ENCODE measurements at places on chromosomes 7 and 10. TPM values are rescaled to one million over a fixed set of nuclear protein-coding genes. Genes with fewer than 3 reads are reported as not detected.

Gene AKR1C4
- total RNA-seq = not detected

Gene TRIM74
- 1.7 TPM for total RNA-seq

Gene MALRD1
- not detected for total RNA-seq

Gene HOXA9
- total RNA-seq = 26.4 TPM

Gene LBX1
- total RNA-seq = not detected

Gene HOXA6
- total RNA-seq = 19.1 TPM

Gene TAC1
- not detected for total RNA-seq

Gene NPFFR1
- total RNA-seq = 2.1 TPM

Gene AGR2
- total RNA-seq = 16.7 TPM

DNA sequence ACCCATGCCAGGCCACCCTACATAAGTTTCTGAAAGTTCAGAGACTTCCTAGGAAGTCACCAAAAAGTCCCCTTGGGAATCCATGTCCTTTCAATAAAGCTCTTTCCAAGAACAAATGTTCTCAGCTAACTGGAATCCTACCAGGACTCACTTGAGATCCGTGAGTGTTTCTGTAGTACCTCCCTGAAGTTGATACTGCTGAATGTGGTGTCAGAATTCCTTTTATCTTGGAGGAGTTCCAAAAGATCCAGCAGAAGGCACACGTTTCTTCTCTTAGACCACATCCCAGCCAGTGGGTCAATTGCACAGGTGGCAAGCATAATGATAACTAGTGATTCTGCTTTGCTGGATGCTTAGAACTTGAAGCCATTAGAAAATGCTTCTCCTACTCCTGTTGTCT lies 689.7 kb upstream of the IGFBP3 start:
- DNase-seq = no peak
- H3K36me3 ChIP-seq = no peaks in the 10 kb centered on the region
- H3K4me3 ChIP-seq = no peak overlapping the region
- H3K27me3 ChIP-seq = no peaks in the 10 kb centered on the region
- H3K4me1 ChIP-seq = no peaks in the 10 kb centered on the region

GRCh38 chr7:5553298-5553877 lies 129.8 kb upstream of the TNRC18 start:
- no peaks in the 10 kb centered on the region for H3K27me3 ChIP-seq
- no peaks in the 10 kb centered on the region for H3K36me3 ChIP-seq
- no peak for DNase-seq
- peak overlapping the region; percentile 17 for H3K27ac ChIP-seq

DNA sequence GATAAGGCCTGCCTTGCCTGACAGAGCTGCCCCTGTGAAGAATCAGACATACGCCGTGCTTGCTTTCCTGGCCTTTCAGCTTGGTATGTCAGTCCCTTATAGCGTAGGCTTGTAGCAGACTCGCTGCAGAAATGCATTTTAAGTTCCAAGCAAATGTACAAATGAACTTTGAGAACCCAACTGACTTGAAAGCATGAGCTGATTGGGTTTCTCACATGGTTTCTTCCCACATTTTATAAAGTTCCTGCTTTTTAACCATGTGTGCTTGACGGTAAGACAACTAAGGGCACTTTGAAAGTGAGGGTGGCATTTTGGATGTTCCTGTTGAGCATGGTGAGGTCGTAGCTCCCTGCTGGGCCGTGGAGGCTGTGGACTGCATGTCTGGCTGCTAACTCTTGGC lies 62.6 kb downstream of the CCNY start:
- no peak for DNase-seq
- H3K4me1 ChIP-seq = no peaks in the 10 kb centered on the region
- peak overlapping the region; percentile 44 for H3K27ac ChIP-seq
- no peak overlapping the region for H3K4me3 ChIP-seq

GRCh38 chr7:71630516-71630915 lies 498.6 kb downstream of the GALNT17 start:
- no peak for DNase-seq
- H3K36me3 ChIP-seq = no peaks in the 10 kb centered on the region
- H3K27me3 ChIP-seq = no peaks in the 10 kb centered on the region
- no peak overlapping the region for H3K4me3 ChIP-seq

DNA sequence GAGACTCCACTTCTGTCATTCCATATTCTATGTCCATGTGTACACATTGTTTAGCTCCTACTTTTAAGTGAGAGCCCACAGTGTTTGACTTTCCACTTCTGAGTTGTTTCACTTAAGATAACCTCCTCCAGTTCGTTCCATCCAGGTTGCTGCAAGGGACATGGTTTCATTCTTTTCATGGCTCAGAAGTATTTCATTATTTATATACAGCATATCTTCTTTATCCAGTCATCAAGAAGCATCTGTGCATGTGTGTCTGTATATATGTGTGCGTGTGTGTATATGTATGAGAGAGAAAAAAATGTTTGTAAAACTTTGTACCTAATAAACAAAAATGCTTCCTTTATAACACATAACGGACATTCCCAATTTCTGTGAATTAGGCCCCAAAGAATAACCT lies 6.2 kb downstream of the SEC61A2 start:
- H3K36me3 ChIP-seq = no peaks in the 10 kb centered on the region
- H3K4me3 ChIP-seq = no peak overlapping the region
- H3K27ac ChIP-seq = no peak overlapping the region
- no peaks in the 10 kb centered on the region for H3K27me3 ChIP-seq

- H3K36me3 ChIP-seq = no peaks in the 10 kb centered on the region
- no peak overlapping the region for H3K27ac ChIP-seq
- DNase-seq = no peak
- H3K4me1 ChIP-seq = no peaks in the 10 kb centered on the region
- H3K4me3 ChIP-seq = no peak overlapping the region
- H3K27me3 ChIP-seq = no peaks in the 10 kb centered on the region
Measured at GRCh38 chr7:134154581-134155130, 27.5 kb downstream of the LRGUK start.

DNA sequence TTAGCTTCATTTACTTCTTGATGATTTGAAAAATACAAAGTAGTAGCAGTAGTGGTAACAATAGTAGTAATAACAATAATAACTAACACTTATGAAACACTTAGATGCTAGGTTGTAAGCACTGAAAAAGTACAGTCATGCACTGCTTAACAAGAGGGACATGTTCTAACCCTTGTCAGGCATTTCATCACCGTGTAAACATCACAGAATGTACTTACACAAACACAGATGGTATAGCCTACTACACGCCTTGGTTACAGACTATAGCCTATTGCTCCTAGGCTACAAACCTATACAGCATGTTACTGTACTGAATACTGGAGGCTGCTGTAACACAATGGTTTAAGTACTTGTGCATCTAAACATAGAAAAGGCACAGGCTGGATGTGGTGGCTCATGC lies 60.6 kb downstream of the PUS7 start:
- no peak for DNase-seq
- H3K27me3 ChIP-seq = no peaks in the 10 kb centered on the region
- no peaks in the 10 kb centered on the region for H3K4me1 ChIP-seq
- H3K36me3 ChIP-seq = no peaks in the 10 kb centered on the region
- no peak overlapping the region for H3K4me3 ChIP-seq
- no peak overlapping the region for H3K27ac ChIP-seq

DNA sequence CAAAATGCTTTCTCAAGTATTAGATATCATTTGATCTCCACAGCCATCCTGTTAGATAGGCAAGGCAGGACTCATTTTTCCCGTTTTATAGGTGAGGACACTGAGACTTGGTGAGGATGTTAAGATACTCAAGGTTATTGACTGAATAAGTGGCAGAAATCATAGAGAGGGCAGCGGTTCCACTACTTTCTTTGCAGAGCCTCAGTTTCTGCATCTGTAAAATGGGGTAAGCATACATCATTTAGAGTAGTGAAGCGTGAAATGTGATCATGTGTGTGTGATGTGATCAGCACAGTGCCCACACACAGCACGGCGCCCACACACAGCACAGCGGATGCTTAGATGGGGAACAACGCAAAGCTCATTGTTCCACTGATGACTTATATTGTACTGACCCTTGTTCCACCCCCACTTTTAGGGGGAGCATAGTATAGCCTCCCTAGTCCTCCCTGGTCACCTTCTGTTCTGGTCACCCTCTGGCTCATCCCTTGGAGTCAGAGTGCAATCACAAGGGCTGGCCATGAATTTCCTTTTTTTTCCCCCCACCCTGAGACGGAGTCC lies 10.5 kb downstream of the UBTD1 start:
- no peak overlapping the region for H3K27ac ChIP-seq
- no peak overlapping the region for H3K4me3 ChIP-seq
- H3K27me3 ChIP-seq = no peaks in the 10 kb centered on the region
- no peak for DNase-seq
- H3K36me3 ChIP-seq = no peaks in the 10 kb centered on the region

- H3K4me1 ChIP-seq = no peaks in the 10 kb centered on the region
- no peak overlapping the region for H3K27ac ChIP-seq
- H3K4me3 ChIP-seq = no peak overlapping the region
- H3K27me3 ChIP-seq = no peaks in the 10 kb centered on the region
Measured at GRCh38 chr10:85849315-85849714, 517.3 kb downstream of the GRID1 start.

GRCh38 chr7:79312022-79312421 lies 141.4 kb downstream of the MAGI2 start:
- no peak overlapping the region for H3K4me3 ChIP-seq
- no peak overlapping the region for H3K27ac ChIP-seq
- DNase-seq = no peak
- H3K4me1 ChIP-seq = no peaks in the 10 kb centered on the region
- no peaks in the 10 kb centered on the region for H3K36me3 ChIP-seq
- H3K27me3 ChIP-seq = no peaks in the 10 kb centered on the region

GRCh38 chr7:37536706-37537105 lies 88.0 kb upstream of the ELMO1 start:
- no peak overlapping the region for H3K27ac ChIP-seq
- DNase-seq = no peak
- H3K36me3 ChIP-seq = no peaks in the 10 kb centered on the region
- H3K4me3 ChIP-seq = no peak overlapping the region
- H3K4me1 ChIP-seq = no peaks in the 10 kb centered on the region
- H3K27me3 ChIP-seq = no peaks in the 10 kb centered on the region

GRCh38 chr10:122198631-122199030 lies 72.5 kb upstream of the BTBD16 start:
- H3K4me3 ChIP-seq = no peak overlapping the region
- no peaks in the 10 kb centered on the region for H3K27me3 ChIP-seq
- no peaks in the 10 kb centered on the region for H3K4me1 ChIP-seq
- DNase-seq = no peak
- no peak overlapping the region for H3K27ac ChIP-seq
- no peaks in the 10 kb centered on the region for H3K36me3 ChIP-seq

- no peaks in the 10 kb centered on the region for H3K36me3 ChIP-seq
- H3K27me3 ChIP-seq = no peaks in the 10 kb centered on the region
- H3K27ac ChIP-seq = no peak overlapping the region
- DNase-seq = no peak
Measured at GRCh38 chr7:43621729-43622448, 39.0 kb downstream of the STK17A start.

GRCh38 chr7:134565643-134566136 lies 16.8 kb downstream of the AKR1B15 start:
- H3K36me3 ChIP-seq = no peaks in the 10 kb centered on the region
- H3K4me3 ChIP-seq = no peak overlapping the region
- DNase-seq = no peak
- no peak overlapping the region for H3K27ac ChIP-seq
- H3K4me1 ChIP-seq = no peaks in the 10 kb centered on the region
- no peaks in the 10 kb centered on the region for H3K27me3 ChIP-seq

DNA sequence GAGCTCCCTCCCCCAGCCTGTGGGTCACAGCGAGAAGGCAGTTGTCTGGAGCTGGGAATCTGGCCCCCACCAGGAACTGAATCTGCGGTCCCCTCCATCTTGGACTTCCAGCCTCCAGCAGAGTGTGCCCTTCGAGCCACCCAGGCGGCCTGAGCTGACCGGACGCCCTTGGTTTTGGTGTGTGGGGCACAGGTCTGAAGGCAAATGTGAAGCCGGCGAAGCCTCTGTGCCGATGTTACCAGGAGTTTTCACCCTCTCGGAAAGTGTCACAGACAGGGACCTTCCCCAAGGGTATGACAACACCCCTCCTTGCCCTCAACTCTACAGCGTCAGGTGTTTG lies 109.1 kb downstream of the DNAJB6 start:
- no peak for DNase-seq
- no peaks in the 10 kb centered on the region for H3K4me1 ChIP-seq
- no peaks in the 10 kb centered on the region for H3K36me3 ChIP-seq
- H3K4me3 ChIP-seq = no peak overlapping the region
- H3K27ac ChIP-seq = no peak overlapping the region

DNA sequence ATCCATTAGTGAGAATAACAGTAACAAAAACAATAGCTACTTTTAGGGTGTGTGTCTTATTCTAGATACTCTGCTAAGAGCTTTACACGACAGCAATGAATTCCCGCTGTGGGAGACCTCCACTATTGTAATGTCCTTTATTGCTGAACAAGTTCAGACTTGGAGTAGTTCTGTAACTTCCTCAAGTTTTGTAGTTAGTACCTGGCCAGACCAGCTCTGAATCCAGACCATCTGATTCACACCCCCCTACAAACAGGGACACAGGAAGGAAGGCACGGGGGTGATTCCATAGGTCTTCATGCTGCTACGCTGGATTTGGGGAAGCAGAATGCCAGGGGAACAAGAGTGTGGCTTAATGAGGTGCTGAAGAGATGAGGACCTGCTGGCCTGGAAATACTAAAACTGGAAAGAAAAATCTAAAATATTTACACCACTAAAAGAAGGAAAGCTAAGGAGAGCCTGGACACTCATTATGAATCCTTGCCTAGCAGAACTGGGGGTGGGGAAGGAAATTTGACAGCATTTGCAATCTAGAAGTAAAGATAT lies 194.6 kb upstream of the TMEM72 start:
- no peak for DNase-seq
- no peak overlapping the region for H3K4me3 ChIP-seq
- no peaks in the 10 kb centered on the region for H3K4me1 ChIP-seq
- no peaks in the 10 kb centered on the region for H3K36me3 ChIP-seq
- H3K27me3 ChIP-seq = no peaks in the 10 kb centered on the region

- DNase-seq = no peak
- no peaks in the 10 kb centered on the region for H3K4me1 ChIP-seq
- H3K27ac ChIP-seq = peak overlapping the region; percentile 39
- H3K27me3 ChIP-seq = no peaks in the 10 kb centered on the region
Measured at GRCh38 chr10:115001506-115002381, 63.7 kb downstream of the TRUB1 start.

DNA sequence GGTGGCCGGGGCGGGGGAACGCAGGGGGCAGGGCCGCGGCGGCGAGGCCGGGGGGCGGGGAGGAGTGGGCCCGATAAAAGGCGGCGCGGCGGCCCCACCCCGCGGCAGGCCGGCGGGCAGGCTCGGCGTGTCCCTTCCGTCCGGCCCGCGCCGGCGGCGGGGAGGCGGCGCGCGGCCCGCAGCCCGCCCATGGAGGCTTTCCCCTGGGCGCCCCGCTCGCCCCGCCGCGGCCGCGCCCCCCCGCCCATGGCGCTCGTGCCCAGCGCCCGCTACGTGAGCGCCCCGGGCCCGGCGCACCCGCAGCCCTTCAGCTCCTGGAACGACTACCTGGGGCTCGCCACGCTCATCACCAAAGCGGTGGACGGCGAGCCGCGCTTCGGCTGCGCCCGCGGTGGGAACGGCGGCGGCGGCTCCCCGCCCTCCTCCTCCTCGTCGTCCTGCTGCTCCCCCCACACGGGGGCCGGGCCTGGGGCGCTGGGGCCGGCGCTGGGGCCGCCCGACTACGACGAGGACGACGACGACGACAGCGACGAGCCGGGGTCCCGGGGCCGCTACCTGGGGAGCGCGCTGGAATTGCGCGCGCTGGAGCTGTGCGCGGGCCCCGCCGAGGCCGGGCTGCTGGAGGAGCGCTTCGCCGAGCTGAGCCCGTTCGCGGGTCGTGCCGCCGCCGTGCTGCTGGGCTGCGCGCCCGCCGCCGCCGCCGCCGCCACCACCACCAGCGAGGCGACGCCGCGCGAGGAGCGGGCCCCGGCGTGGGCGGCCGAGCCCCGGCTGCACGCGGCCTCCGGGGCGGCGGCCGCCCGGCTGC lies at the start of gene NANOS1:
Gene NANOS1 (plus strand): TSS at position 102 of the 808 bp plus-strand sequence. CDS start 88 bp downstream, at position 190.
- peak within 1 kb of the TSS; percentile 61 for H3K4me3 ChIP-seq
- no peaks in the 10 kb centered on the region for H3K4me1 ChIP-seq
- no peaks in the 10 kb centered on the region for H3K27me3 ChIP-seq
- H3K36me3 ChIP-seq = no peaks in the 10 kb centered on the region
- DNase-seq = no peak

Measured in uterus (tissue), 4 donors.